ENCODE measurements at places on chromosomes 7 and 10.

- DNase-seq, result peak; percentile 34
Measured at GRCh38 chr10:4285121-4285520, 500.1 kb upstream of the KLF6 start.

GRCh38 chr10:78748235-78748533, 320.6 kb upstream of the ZMIZ1 start:
- no peak for DNase-seq

DNA sequence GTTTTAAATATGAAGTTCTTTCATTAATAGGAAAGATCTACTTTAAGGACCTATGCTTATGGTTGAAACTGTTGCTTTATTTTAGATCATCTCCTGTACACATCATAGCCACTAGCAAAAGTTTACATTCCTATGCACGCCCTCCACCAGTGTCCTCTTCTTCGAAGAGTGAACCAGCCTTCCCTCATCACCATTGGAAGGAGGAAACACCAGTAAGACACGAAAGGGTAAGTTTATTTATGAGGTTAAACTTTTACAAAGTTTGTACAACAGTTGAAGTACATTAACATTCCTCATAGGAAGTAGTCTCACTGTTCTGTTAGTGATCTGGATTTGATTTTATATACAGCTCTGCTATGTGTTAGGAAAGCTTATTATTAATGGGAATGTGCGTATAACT, 16.9 kb downstream of the HBP1 start:
- DNase-seq, result no peak

DNA sequence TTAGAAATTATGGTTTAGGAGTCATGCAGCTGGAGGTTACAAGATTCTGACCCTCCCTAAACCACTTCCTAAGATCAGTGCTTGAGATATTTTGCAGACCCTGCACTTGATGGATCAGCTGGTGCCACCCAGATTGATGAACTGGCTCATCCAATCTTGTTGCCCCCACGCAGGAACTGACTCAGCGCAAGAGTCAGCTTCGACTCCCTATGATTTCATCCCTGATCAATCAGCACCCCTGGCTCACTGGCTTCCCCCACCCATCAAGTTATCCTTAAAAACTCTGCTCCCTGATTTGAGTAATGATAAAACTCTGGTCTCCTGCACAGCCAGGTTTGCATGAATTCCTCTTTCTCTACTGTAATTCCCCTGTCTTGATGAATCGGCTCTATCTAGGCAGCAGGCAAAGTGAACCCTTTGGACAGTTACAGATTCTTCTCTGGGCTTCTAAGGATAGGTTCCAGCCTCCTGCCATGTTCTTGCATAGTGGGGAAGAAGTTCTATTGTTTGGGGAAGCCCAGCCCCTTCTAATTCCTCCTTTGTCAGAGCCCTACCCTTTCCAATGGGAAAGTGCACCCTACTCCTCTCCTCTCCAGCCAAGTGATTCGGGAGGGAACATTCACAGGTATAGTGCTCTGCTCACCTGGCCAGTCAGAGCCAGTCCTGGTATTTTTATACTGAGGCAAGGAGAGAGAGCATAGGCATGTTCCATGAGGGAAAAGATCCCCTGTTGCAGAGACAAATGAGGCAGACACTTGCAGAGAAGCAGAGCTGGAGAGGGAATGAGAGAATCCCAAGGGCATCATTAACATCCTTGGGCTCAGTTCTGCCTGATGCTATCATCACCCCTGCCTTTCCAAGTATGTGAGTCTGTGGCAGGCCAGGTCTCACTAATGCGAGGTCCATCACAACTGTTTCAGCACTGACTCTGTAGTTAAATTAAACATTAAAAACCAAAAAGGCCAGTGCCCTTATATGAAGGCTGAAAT, 224.4 kb upstream of the GALNT17 start:
- no peak for DNase-seq

GRCh38 chr7:94823947-94824346, 83.4 kb upstream of the PPP1R9A start:
- DNase-seq, result no peak

DNA sequence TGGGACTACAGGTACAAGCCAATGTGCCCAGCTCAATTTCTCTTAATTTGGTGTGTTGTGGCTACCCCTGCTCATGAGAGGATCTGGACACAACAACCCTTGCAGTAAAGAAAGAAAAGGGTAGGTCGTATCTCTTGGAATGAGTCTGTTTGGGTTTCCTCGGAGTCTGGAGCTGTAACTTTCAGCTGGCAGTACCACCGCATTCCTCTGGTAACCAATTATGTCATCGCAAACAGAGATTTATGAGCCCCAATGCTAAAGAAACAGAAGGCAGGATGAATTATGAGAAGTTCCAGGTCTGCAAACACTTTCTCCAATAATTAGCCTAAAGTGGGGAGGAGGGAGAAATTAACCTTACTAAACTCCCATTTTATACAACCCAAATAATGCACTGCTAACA, 186.6 kb upstream of the NRP1 start:
- DNase-seq, result no peak

DNA sequence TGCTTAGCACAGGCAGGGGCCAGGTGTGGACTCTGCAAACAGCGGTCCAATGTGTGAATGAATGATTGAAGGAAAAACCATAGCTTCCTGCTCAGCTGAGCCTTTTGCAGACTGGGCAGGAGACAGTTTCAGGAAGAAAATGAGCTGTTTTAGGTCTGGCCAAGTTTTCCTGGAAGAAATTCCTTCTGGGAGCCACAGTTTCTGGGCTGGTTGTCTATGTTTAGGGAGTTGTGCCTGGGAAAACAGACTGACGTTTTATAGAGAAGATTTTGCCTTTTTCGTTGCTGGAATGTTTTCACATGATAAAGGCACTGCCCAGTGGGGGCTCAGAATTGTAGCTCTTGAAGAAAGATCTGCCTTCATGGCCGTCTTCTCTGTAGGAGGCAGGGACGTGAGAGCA, 255.1 kb downstream of the CCSER2 start:
- no peak for DNase-seq

GRCh38 chr7:107579554-107579884, 527 bp upstream of the BCAP29 start:
- DNase-seq, result no peak
